Skin of body (tissue), 3 donors: ENCODE measurements at places on chromosomes 7 and 10. TPM values are rescaled to one million over a fixed set of nuclear protein-coding genes. Genes with fewer than 3 reads are reported as not detected.

PTPN12 gene
- 143 TPM for total RNA-seq

TDRD1 gene
- 0.20 TPM for total RNA-seq

- DNase-seq = no peak
These were observed 99.2 kb upstream of the PIK3CG start for GRCh38 chr7:106765727-106766355.

PRKAR2B gene
- 36.1 TPM for total RNA-seq

- DNase-seq = no peak
These were observed 87.0 kb upstream of the KMT2E start for GRCh38 chr7:104927055-104927454.

OR2A12 gene
- total RNA-seq = not detected

GRCh38 chr7:123916240-123916724 is 8.8 kb upstream of the SPAM1 start:
- no peak for DNase-seq

DNA sequence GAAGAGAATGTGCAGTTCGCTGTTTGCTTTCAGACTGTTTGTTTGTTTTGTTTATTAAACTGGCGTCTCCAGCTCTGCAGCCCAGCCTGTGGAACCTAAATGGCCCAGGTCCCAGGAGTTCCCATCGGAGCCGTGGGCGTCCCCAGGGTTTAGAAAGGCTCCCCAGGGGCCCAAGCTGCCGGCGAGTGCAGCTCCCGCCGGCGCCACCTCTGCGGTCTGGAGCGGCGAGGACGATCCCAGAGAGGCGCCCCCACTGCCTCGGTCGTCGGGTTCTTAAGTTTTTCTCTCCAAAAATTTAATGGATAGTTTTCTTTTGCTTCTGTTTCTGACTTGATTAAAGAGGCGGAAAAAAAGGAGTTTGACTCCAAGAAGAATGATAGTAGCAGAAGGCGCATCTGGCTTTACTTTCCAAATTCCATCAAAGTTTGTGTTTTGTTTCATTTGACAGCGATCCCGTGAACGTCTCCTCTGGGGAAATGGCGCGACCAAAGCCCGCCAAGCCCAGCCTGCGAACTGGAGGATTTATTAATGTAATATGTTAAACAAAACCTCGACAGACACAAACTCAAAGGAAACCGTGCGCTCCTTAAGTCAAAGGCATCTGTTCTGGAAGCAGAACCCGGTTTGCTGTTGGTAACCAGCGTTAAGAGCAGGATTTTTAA is 718 bp upstream of the FZD1 start:
- DNase-seq = peak; percentile 79

ELFN1 gene
- 3.1 TPM for total RNA-seq

DNA sequence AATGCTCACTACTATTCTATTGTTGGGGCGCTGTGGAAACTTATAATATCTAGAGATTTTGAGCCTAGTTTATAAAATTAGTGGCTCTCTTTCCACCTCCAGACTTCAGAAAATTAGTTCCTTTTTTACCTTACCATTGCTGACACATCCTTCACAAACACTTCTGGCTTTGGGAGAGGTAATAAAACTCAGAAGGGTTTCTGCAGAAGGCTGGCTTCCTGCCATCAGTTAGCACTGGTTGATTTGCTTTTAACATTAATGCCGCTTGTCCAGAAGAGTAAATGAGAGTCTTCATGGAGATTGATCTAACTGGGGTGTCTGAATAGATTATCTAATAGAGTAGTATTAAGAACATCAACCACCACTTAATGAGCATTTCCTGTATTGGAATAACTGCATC is 20.3 kb downstream of the ACSM6 start:
- DNase-seq = no peak

FLNC gene
- 106 TPM for total RNA-seq

KCP gene
- 1.4 TPM for total RNA-seq

GRCh38 chr7:106139265-106140251 is 27.4 kb upstream of the SYPL1 start:
- DNase-seq = peak; percentile 71

TMEM176A gene
- 8.8 TPM for total RNA-seq

- no peak for DNase-seq
These were observed 42.9 kb downstream of the MKLN1 start for GRCh38 chr7:131370523-131370968.

GRCh38 chr7:43872406-43873110 is 3.2 kb upstream of the MRPS24 start:
- peak; percentile 60 for DNase-seq

DNA sequence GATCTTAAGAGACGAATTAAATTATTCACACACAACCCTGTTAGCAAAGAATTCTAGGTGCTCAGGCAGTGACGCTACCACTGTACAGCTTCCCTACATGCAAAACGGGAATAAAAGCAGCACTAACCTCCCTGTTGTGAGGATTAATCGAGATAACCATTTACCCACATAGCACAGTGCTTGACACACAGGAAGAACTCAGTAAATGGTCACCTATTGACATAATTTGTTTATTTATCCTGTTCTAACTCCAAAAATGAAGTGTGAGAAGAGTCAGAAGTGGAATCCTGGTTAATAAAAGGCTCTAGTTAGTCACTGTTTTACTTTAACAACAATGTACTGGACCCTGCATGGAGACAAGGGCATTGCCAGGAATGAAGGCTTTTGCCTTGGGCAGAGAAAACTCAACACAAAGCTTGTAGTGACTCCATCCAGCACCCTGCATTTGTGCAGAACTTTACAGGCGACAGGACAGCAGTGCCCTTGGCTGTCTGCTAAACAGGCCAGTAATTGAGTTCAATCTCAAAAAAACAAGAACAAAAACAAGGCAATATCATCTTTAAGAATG is 103.8 kb downstream of the SORBS1 start:
- no peak for DNase-seq

GRCh38 chr10:56319386-56319785 is 41.7 kb downstream of the ZWINT start:
- no peak for DNase-seq

GRCh38 chr10:44054046-44054445 is 330.9 kb downstream of the CXCL12 start:
- DNase-seq = no peak

LDB3 gene
- total RNA-seq = 25.0 TPM

- peak; percentile 77 for DNase-seq
These were observed 142.4 kb downstream of the SH3PXD2A start for GRCh38 chr10:103712898-103713498.

- DNase-seq = peak; percentile 25
These were observed 288.8 kb downstream of the CAMK1D start for GRCh38 chr10:12638103-12638502.

VWC2 gene
- total RNA-seq = 0.49 TPM

BHLHA15 gene
- 0.49 TPM for total RNA-seq

- no peak for DNase-seq
These were observed 91.8 kb downstream of the ACTR3B start for GRCh38 chr7:152851326-152851725.

C10orf95 gene
- total RNA-seq = 0.39 TPM

CHAT gene
- not detected for total RNA-seq

DNA sequence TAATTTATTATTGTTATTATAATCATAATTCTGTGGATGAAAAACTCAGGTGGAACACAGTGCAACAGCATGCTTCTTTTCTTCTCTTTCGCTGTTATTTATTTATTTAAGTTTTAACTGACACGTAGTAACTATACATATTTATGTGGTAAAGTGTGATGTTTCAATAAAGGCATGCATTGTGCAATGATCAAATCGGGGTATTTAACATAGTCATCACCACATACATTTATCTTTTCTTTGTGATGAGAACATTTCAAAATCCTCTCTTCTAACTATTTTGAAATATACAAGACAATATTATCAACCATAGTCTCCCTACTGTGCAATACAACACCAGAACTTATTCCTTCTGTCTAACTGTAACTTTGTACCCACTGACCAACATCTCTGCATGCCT is 152.5 kb upstream of the LYZL1 start:
- no peak for DNase-seq
